ENCODE measurements at places on chromosomes 3 and 15.

DNA sequence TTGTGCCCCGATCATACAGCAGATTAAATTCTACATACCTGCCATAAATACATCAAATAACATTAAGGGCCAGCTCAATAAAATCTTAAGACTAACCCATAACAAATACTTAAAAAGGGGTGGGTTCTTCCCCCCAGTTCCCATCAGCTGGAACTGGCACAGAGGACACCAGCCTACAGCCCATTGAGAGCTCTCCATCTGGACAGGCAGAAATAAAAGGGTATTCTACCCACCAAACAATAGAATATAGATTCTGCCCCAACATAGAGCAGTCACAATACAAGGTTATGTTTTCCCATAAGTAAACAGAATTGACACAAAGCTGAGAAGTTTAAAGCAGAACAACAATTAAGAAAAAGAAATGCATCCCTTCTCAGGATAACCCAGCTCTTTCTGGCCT is 11.9 kb downstream of the CPOX start:
- no peak for DNase-seq

DNA sequence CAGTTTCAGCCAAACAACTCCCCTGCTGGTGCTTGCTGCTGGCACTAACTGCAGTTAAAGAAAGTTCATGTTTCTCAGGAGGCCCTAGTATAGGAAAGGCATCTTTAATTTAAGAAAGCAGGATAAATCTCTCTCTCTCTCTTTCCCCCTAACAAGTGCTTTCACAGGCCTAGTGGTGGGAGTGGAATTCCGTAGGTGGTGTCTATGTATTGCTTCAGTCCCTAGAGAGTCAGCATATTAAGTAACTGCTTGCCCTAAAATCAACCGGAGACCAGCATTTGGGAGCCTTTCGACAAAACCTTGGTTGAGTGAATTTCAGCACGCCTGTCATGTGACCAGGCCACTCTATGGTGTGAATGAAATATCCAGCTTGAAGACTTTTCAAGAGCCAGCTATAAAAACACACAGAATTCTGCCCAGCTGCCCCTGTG is 169.2 kb upstream of the TGFBR2 start:
- DNase-seq = no peak

- DNase-seq = no peak
Observed at GRCh38 chr15:43276563-43277200, 10.0 kb upstream of the TGM5 start.

GRCh38 chr3:142952272-142953193 is 10.9 kb downstream of the PAQR9 start:
- DNase-seq = no peak

DNA sequence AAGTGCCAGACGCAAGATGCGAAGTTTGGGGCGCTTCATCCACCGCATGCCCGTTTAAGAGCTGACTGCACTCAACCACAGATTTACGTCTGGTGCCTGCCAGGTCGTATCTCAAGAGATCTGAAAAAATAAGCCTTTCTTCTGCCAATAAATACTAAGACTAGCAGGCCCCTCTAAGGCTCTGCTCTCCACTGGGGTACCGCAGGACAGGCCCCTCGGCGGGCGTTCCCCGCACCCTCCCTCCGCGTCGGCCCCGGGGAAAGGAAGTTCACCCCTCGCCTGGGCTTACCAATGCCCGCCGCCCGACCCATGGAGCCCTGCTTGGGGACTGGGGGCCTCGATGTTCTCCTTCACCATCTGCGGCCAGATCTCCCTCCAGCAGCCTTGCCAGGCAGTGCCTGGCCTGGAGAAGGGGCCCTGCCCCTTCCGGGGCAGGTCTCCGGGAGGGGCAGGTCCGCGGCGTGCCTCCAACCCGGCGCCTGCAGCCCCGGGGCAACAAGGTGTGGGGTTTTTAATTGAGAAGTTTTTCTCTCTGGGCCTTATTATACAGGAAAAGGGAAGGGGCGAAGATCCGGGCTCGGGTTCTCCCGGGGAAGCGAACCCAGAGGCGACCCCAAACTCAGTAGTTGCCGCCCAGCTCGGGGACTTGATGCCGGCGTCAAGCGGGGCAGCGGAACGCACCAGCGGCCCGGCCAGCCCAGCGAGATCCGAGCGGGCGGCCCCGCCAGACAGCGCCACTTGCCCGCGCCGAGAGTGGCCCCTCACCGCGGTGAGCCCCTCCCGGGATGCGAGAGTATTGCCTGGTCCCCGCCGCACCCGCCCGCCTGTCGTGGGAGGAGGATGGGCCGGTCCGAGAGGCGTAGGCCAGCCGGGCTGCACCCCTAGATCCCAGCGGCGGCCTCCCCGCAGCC is 735 bp downstream of the GOLGA8B start:
- peak; percentile 67 for DNase-seq

All from GM10248 (cell line).